ENCODE measurements at places on chromosomes 7 and 10.

GRCh38 chr7:134954197-134955082 is 31.9 kb upstream of the AGBL3 start:
- DNase-seq, result no peak

DNA sequence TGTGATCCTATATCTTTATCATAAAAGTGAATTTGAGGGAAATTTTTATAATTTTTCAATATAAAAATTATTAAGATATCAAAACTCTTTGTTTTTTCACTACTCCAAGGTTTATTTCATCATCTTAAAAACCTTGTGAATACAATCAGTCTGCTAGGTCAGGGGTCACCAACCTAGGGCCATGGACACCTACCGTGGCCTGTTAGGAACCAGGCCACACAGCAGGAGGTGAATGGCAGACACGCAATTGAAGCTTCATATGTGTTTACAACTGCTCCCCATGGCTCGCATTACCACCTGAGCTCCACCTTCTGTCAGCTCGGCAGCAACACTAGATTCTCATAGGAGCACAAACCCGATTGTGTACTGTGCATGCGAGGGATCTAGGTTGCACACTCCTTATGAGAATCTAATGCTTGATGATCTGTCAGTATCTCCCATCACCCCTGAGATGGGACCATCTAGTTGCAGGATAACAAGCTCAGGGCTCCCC is 271.2 kb upstream of the C7orf33 start:
- DNase-seq, result no peak

GRCh38 chr10:31578951-31579350 is 259.9 kb downstream of the ZEB1 start:
- DNase-seq, result no peak

DNA sequence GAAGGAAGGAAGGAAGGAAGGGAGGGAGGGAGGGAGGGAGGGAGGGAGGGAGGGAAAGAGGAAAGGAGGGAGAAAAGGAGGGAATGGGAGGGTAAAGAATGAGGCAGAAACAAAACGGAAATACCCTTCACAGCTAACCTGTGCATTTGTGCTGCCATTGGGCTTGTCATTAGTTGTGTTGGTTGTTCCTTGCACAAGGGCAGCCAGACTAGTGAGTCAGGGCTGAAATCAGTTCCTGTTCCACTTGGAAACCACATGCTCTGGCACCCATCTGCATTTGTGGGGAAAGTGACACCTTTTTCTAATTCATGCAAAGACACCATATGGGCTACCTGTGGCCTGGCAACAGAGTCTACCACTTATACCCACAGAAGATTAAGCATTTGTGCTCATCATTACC is 1004.0 kb upstream of the C7orf33 start:
- DNase-seq, result no peak

- DNase-seq, result no peak
Observed at GRCh38 chr10:86163522-86164173, 202.9 kb downstream of the GRID1 start.

GRCh38 chr10:92450896-92451295 is 123.0 kb downstream of the IDE start:
- DNase-seq, result no peak

DNA sequence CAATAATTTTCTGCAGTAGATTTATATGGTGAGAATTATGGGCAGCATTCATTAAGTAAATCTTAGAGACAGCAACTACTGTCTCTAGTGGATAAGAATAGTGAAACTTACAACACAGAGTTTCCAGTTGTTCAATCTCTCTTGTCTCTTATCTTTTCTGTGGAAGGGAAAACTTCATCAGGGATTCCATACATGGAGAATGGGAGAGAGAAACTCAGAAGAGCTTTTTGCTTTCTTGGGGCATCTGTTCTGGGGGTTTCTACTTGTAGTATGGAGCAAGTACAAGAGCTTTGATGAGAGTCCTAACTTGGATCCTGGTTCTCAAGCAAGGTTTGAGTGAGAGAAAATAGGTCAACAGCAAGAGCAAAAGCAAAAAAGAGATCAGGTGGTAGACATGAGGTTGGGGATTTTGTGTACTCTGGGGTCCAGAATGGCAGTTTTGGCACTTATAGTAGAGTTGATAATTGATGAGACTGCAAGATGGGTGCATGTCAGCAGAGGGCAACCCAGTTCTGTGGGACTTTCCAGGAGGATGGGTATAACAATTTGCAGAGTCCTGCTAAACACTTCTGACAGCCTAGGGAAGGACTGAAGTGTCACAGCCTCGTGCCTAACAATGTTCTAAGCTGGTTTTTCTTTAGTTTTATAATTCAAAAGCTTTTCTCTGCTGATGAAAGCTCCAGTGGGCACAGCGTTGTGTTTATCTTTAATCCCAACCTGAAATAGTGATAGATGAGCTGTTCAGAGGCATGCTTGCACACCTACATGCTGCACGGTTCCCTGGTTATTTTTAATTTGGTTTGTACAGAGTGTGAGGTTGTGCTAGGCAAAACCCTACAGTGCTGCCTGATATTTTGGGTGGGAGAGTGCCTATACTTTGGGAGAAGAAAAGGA is 32.0 kb upstream of the STRIP2 start:
- no peak for DNase-seq

- no peak for DNase-seq
Observed at GRCh38 chr7:42689626-42690025, 222.2 kb downstream of the C7orf25 start.

DNA sequence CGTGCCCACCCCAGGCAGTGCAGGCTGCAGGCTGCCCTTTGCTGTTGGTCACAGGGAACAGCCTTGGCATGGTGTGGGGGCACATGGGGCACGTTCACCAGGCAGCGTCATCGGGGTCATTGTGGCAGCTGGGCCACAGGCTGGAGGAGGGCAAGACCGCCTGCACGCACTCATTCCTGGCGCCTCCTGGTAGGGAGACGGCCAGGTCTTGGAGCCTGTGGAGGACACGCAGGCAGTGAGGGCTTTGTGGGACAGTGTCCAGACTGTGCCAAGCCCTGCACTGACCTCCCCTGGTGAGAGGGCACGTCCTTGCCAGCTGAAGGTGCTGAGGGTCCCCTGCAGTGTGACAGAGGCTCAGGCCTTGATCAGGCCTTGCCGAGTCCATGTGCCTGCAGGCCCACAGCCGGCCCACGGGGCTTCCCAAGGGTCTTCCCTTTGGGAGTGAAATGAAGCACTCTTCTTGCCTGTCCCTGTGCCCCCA is 76.4 kb downstream of the NKX6-2 start:
- no peak for DNase-seq

DNA sequence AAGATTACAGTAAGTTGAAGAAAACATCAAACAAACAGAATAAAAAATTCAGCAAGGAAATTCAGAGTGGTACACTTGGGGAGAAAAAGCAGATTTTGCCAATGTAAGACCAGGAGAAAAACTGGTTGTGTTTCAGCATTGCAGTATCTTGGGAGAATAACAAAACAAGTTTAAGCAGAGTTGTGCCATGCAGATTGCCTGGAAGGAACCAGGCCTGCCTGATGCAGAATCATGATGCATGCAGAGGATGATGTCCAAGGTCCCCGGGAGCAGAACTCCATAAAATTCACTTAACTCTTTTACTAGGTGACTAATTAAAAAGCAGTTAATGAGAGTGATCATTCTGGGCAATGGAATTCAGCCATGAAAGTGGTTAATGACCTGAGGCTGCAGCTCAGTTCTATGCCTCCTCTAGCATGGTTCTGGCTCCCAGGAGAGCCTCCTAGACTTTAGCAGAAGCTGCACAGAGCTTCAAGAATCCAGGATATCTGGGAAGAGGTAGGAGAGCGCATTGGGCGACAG is 379.7 kb upstream of the C7orf33 start:
- DNase-seq, result no peak

- DNase-seq, result no peak
Observed at GRCh38 chr7:108419961-108420908, 36.0 kb downstream of the NRCAM start.

DNA sequence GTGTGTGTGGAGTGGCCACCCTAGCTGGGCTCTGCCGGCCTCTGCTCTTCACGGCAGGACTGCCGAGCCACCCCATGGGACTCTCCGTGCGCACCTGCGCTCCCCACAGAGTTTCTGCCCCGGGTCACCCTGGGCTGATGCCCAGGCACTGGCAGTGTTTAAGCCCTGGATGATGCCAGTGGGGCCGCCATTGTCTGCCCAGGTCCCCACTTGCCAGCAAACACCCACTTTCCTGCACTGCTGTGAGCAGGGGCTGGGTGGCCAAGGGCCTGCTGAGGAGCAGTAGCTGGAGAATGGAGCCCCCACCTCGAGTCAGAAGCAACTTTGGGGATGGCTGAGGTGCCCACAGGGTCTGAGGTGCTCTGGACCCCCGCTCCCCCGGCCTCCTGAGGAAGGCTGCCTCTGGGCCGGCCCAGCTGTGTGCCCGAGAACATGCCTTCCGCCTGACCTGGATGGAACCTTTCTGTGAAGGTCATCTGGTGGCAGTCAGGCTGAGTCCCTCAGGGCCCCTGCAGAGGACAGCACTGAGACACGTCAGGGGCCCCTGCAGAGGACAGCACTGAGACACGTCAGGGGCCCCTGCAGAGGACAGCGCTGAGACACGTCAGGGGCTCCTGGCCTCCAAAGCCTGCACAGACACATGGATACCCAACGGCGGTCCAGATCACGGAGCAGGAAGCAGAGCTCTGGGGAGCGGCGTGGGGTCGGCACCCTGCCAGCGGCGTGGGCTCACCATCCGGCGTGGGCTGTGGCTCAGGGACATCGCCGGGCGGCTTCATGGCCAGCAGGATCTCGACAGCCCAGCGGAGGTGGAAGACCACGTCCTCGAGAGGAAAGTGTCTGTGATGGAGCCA is 62.0 kb downstream of the CFAP46 start:
- no peak for DNase-seq

- peak; percentile 45 for DNase-seq
Observed at GRCh38 chr7:48052748-48053147, 17.4 kb downstream of the C7orf57 start.

GRCh38 chr7:18200855-18201254 is 173.2 kb upstream of the PRPS1L1 start:
- no peak for DNase-seq

DNA sequence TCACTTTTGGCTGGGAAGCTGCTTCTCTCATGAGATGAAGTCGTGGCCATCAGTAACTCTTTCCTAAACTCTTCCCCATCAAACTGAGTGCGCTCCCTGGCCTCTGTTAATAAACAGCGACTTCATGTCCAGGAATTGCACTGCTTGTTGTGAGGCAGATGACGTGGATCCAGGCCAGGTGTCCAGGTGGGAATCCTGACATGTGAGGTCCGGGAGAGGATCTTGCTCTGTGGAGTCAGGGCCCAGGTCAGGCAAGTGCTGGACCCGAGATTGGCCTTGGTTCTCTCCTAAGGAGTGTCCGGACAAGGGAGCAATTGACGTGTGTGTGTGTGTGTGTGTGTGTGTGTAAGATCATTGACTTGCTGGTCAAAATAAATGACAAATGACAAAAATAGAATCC is 362.7 kb downstream of the GLRX3 start:
- no peak for DNase-seq

- peak; percentile 27 for DNase-seq
Observed at GRCh38 chr10:113709221-113709838, 29.6 kb downstream of the CASP7 start.
